Activated CD4-positive, alpha-beta T cell treated with anti-CD3 and anti-CD28 coated beads for 36 hours (primary cell): ENCODE measurements at places on chromosomes 3 and 15. TPM values are rescaled to one million over a fixed set of nuclear protein-coding genes. Genes with fewer than 3 reads are reported as not detected.

Gene MYH15
- 0.09 TPM for total RNA-seq

Gene SPTBN5
- total RNA-seq = 0.51 TPM

Gene RETNLB
- not detected for total RNA-seq

Gene SLC9C1
- total RNA-seq = not detected

Gene CCRL2
- total RNA-seq = 1.3 TPM

Gene GCHFR
- 32.8 TPM for total RNA-seq

Gene CEP70
- 11.4 TPM for total RNA-seq

Gene CPNE9
- total RNA-seq = 0.30 TPM

Gene WDR93
- total RNA-seq = not detected

Gene CLDN18
- not detected for total RNA-seq

Gene FANCD2OS
- total RNA-seq = not detected

Gene LRRFIP2
- total RNA-seq = 20.6 TPM

Gene BOC
- total RNA-seq = 0.40 TPM

Gene CADM2
- 0.05 TPM for total RNA-seq

Gene MCTP2
- total RNA-seq = 25.2 TPM

Gene DPPA2
- total RNA-seq = not detected

Gene SPATA16
- not detected for total RNA-seq

Gene CASR
- total RNA-seq = 0.05 TPM

Gene LRRC34
- 3.8 TPM for total RNA-seq

Gene NR2E3
- not detected for total RNA-seq

Gene TRPM1
- not detected for total RNA-seq

Gene IL12A
- not detected for total RNA-seq

Gene CCDC33
- total RNA-seq = not detected

Gene TMEM115
- total RNA-seq = 16.1 TPM

Gene MITF
- total RNA-seq = not detected

Gene STRIT1
- not detected for total RNA-seq

Gene CFAP92
- 0.64 TPM for total RNA-seq

Gene CIP2A
- total RNA-seq = 47.8 TPM

Gene ZNF621
- 17.8 TPM for total RNA-seq

Gene CHRNA5
- total RNA-seq = 8.5 TPM

Gene CAMP
- not detected for total RNA-seq

Gene NUSAP1
- total RNA-seq = 179 TPM

Gene RTP2
- total RNA-seq = not detected

Gene PLA2G4D
- not detected for total RNA-seq

Gene STXBP5L
- total RNA-seq = not detected

Gene SOX14
- not detected for total RNA-seq

Gene RAB8B
- 260 TPM for total RNA-seq

Gene SPESP1
- total RNA-seq = 1.3 TPM

Gene ERICH6
- 0.58 TPM for total RNA-seq

Gene FAM107A
- not detected for total RNA-seq

Gene GOLGA6D
- total RNA-seq = not detected

Gene GALK2
- total RNA-seq = 27.1 TPM

Gene CTXN2
- 0.05 TPM for total RNA-seq

Gene TMEM40
- not detected for total RNA-seq

Gene SPG21
- 79.1 TPM for total RNA-seq

Gene MINDY4B
- total RNA-seq = not detected

Gene SPSB4
- not detected for total RNA-seq

Gene LRRK1
- total RNA-seq = 0.73 TPM

Gene GCNT3
- not detected for total RNA-seq

Gene FAM81A
- 0.26 TPM for total RNA-seq

Gene HERC2
- total RNA-seq = 26.8 TPM
